Stimulated activated CD8-positive, alpha-beta memory T cell treated with anti-CD3 and anti-CD28 coated beads, Interleukin-15, amount 100 ng/mL, for 48 hours (primary cell): ENCODE measurements at places on chromosomes 7 and 10.

GRCh38 chr7:159031750-159032149 is 112.9 kb downstream of the VIPR2 start:
- DNase-seq = no peak

DNA sequence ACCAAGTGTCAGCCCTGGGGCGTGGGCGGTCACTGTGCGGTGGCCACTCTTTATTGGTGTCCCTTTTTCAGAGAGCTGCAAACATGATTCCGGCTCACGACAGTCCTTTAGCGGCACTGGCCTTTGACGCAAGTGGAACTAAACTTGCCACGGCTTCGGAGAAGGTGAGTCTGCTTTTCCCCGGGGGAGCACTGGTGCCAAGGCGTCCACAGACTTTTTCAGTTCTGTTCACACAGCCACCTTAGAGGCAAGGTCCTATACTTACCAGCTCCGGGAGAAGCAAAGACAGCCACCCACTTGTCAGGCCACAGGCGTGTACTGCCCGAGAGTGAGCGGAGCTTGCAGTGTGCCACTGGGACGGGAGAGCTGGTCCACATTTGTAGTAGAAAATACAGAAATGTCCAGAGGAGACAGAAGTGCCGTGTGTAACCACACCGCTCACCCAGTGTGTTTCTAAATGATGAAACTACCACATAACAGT is 27.9 kb downstream of the WIPI2 start:
- DNase-seq = no peak

DNA sequence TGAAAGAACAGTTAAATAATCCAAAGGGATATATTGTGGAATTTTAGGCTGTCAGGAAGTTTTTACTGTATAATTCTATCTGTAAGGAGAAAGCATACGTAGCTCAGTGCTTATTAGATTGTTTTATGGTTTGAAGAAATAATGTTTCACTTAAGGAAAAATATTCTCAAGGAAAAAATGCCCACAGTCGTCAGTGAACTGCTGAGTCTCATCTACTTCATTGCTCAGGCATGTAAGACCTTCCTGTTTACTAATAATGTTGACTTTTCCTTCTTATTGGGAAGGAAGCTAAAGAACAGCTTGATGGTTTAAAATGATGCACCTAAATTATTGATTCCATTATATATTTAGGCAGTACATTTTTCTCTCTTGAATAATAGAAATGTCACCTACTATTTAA is 304.2 kb downstream of the SDK1 start:
- no peak for DNase-seq

DNA sequence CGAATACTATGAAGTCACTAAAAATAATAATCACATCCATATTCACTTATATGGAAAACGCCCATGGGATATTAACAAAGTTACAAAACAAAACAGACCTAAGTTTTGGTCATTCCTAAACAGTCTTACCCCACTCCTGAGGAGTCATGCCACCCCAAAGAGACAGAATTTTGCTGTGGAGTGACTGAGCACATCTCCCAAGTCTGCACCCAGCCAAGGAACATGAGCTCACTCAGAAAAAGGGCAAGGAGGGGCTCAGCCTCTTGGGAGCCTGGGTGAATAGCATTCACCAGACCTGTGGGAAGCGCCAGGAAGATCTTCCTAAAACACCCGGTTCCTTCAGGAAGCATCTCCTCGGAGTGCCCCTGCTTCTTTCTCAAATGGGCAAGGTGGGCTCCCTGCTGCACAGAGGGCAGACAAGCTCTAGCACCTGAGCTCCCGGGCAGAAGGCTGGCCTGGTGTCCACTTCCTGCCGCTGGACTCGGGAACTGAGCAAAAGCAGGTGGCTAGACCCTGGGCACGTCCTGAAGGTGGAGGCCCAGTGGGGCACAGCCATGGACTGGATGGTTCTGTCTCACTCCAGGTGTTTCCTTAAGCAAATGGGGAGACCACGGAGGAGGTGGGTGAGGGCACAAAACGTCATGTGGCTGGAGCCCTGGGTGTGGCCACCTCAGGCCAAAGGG is 31.0 kb downstream of the TNS3 start:
- DNase-seq = no peak

DNA sequence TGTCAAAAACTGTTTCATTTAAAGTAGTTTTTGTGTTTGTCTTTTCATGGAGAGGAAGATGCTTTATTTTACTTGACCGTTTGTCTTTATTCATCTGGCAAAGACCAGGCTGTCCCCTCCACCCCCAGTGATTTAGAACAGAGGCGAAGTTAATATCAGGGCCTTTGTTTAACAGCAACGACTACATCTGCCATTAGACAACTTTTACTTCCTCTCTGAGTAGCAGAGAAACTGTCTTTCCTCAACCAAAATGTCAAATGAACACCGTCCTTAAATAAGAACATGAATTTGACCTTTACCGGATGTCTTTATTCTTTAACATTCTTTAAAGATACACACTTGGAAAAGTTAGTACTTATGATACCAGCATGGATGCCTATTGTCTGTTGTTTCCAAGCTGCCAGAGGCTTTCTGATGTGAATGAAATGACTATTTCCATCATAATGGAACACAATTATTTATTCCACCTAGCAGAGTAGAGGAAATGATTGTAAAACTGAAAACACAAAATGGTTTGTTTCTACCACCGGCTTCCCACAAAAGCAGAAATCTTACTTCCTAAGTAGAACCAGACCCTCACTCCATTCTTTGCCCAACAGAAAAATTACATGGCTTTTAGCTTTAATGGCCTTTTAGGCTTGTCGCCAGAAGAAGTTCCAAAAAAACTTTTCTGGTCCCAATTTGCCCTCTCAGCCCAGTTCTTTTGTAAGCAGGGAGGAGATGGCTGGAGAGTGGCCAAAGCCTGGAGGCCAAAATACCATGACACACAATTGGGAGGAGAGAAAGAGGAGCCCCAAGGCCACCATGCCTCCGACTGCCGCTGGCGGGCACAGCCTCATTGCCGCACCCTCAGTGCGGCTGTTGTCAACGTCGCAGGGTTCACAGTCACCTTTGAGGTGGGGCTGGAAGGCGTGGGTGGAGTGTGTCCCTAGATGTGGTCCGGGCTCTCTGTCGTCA is 168.5 kb downstream of the TEX36 start:
- no peak for DNase-seq
